Brain microvascular endothelial cell (primary cell): ENCODE measurements at places on chromosomes 12 and 14.
A peak's percentile ranks its signal among the peaks of the same experiment; 100 is the strongest.

DNA sequence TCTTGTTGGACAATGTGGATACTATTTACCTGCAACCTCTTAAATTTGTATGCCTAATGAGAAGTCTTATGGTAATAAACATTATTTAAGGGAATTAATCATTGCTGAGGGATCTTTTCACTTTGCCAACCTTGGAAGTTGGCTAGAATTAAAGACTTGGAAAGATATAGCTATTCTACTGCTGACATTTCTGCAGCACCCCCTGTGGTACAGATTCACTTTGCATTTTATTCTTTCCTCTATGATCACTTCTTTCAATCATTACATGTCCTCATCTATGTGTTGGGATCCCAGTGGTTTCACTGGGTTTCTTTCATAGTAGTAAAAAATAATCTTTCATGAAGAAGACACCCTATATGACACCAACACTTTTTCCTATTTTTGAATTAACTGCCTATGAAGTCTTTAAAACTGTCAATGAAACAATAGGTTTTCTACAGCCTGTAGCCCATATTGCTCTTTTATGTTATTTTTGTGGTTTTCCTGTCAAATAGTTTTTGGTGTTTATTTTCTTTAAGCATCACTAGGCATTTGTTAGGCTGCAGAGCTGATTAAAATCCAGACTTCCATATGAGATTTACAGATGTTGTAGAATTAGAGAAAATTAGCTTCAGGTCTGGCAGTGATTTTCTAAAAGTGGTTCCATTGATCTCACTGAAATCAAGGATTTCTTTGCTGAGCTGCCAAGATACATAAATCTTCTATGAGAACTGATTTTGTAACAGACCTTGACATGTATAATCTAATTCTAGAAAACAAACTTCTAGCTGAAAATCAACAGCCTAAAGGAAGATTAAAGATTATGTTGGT, 256.1 kb downstream of the NAV3 start:
- DNase-seq = no peak

DNA sequence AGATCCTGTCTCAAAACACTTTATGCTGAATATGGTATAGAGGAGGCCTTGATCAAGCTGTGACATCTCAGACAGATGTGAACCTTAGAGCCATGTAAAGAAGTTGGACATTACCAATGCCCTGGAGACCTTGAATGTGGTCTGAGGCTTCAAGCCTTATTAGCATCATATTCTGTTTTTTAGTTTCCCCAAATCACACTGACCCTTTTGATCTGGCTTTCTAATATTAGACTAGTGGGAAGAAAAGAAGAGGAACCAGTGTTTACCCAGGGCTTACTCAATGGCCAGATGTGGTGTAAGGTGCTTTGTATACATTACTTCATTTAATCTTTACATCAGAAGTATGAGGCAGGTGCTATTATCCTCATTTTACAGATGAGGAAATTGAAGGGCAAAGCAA, 10.6 kb upstream of the TBPL2 start:
- no peak for DNase-seq

DNA sequence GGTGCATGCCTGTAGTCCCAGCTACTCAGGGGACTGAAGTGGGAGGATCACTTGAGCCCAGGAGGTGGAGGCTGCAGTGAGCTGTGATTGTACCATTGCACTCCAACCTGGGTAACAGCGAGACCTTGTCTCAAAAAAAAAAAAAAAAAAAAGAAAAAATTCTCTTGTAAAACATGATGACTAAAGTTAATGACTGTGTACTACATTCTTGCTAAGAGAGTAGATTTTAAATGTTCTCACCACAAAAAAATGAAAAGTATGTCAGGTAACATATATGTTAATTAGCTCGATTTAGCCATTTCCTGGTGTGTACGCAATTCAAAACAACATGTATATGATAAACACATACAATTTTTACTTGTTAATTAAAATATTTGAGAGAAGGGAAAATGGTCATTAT, 480.7 kb upstream of the RGS6 start:
- no peak for DNase-seq

DNA sequence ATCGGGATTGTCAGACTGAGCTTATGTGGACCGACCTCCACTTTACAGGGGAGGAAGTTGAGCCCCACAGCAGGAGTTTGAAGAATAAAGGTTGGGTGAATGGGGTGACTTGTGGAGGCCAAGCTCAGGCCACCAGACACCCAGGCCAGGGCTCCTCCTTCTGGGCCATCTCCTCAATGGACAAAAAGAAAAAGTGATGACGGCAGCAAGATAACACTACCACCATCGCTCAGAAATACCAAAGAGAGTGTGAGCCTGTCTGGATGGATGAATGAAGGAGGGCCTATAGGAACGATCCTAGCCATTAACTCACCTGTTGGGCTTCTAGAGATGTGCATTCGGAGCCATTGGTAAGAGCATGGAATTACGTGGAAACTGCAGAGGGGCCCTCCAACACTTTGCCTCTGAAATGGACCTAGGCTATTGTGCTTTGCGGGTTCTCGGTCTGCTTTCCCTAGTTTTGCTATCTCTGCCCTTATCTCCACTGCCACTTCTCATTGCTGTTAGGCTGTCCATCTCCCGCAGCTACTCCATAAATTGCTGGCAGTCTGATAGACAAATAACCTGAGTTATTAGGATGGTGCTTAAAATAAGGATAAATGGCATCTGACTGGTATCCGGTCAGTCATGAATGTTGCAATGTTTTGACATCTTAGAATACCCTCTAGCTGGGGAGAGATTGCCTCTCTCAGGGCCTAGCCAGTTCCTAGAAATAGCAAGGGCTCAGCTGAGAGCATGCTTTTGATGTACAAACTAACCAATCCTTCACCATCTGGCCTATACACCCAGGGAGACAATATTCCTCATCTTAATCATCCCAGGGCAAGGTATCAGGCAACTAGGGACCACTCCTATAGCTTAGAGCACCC, 9.6 kb upstream of the PLEK2 start:
- no peak for DNase-seq

DNA sequence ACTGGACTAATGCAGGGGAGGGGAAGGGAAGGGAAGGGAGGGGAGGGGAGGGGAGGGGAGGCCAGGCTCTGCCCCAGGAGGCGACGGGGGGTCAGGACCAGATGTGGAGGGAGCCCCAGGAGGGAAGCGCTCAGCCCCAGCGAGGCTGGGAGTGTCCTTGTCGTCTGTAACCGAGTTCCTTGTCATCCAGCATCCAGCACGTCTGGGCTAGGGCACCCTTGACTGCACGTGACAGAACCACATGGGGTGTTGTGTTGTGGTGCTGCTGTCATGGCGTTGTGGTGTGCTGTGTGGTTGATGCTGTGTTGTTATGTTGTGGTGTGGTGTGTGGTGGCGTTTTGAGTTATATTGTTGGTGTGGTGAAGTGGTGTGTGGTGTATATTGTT, 28.4 kb upstream of the SFSWAP start:
- no peak for DNase-seq

DNA sequence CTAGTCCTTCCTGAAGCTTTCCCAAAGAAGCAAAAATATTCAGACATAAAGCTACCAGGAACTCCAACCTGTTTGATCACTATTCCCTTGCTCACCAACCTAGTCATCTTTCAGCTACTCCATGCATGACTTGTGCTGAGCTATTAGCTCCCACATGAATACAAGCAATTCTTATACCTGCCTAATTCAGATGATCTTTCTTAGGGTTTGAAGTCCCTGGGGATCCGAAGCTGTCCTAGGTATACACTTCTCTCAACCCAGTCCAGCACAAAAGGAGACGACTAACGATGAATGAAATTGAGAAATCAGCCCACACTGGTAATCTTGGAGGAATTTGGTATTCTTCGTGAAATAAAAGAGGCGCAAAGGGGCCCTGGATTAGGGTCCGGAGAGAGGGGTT, 631 bp upstream of the PTGR2 start:
- DNase-seq = no peak

GRCh38 chr14:92503756-92504491, 9.7 kb upstream of the RIN3 start:
- peak; percentile 76 for DNase-seq

- DNase-seq = peak; percentile 38
These were observed 11.5 kb upstream of the KRT80 start for GRCh38 chr12:52203079-52203921.

- no peak for DNase-seq
These were observed 74.2 kb upstream of the RASSF8 start for GRCh38 chr12:25884024-25884919.

- DNase-seq = no peak
These were observed 95.0 kb downstream of the SYT1 start for GRCh38 chr12:78959556-78959955.

- no peak for DNase-seq
These were observed 35.2 kb upstream of the DLK1 start for GRCh38 chr14:100691395-100692056.

DNA sequence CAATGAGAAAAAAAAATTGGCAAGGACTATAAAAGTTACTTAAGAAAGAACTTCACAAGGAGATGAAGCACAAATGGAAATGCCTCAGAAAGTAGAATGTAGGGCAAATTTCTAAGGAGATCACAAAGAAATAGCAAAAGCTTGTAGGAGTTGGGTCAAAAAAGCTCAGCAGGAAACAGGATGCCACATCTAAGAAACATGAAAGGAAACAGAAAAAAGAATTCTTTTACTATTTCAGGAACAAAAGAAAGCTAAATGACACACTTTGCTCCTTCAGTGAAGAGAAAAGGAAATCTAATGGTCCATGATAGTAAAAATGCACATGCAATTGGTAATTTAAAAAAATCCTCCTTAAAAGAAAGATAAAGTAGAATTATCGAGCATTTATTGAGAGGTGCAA, 452.1 kb upstream of the GARIN6 start:
- DNase-seq = no peak

DNA sequence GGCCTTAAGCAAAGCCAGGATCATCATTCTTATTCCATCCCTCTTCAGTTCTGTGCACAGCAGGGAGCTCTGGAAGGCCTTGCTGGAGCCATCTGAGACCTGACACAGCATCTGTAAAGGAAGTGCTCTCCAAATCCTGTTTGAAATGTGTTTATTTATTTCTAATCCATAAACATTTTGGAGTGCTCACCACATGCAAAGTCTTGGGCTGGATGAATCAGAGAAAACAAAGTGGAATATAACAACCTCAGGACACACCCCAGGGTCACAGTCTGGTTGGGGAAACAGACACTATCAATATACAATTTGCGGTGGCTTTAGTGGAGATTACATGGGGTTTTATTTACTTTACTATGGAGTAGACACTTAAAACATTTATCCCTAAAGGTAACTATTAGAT, 54.3 kb downstream of the BMP4 start:
- DNase-seq = no peak

DNA sequence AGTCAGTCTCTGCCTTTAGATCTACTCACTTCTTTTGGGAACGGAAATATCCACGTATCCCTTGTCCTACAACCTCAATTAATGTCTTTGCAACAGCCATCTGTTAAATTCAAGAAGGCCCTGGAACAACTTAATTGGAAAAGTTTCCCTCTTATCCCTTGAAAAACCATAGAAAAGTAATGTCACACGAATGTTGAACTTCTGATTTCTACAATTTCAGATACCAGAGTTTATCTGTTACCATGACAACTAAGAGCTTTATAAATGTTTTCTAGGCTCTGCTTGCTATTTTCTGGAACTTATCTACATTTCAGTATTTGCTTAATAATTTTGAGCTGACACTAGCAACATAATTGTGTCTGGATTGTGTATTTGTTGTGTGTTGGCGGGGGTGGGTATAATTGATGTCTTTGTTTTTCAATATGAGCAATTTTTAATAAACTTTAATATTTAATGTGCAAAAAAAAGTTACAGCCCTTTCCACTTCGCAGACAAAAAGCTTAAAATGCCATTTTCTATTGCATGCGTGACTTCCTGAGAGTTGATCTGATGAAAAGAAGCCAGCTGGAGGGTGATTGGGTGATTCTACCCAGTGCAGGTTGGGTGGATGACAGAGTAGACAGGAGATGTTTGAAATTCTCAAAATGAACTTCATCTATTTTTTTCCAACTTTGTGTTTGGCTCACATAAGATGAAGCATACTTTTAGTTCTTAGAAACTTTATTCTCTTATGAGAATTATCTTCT, 11.8 kb upstream of the EDDM3A start:
- no peak for DNase-seq

DNA sequence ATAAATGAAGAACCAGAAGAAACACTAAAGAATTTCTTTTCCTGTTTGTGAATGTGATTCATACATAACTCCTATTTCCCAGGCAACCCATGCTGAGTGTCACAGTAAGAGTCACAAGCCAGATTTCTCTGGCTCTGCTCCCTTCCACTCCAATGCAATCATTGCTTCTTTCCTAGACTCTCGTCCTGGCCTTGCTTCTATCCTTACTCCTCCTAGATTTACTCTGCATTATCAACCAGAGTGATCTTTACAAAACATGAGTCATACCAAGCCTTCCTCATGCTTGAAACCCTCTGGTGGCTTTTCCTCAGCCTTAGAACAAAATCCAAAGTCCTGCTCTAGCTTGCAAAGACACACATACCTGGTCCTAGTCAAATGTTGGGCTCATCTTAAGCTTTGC, 13.3 kb downstream of the IL22 start:
- DNase-seq = peak; percentile 90

DNA sequence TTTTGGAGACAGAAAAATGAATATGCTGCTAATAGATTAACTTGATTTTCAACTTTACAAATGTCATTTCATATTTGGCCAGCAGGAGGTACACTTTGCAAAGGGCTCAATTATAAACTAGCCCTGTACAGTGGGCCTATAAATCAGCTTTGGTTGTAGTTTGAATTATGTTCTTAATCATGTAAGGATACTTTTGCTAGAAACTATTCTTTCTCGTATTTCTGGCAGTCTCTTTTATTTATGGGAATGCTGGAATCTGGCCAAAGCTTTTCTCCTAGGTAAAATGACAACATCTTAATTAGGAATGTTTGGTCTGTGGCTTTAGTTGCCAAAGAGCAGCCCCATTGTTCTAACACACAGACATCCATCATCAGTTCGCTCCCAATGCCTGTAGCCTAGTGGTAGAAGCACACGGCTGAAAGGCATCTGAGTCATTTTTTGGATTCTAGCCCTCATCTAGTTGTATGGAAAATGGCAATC, 1322.3 kb upstream of the SEL1L start:
- DNase-seq = no peak

DNA sequence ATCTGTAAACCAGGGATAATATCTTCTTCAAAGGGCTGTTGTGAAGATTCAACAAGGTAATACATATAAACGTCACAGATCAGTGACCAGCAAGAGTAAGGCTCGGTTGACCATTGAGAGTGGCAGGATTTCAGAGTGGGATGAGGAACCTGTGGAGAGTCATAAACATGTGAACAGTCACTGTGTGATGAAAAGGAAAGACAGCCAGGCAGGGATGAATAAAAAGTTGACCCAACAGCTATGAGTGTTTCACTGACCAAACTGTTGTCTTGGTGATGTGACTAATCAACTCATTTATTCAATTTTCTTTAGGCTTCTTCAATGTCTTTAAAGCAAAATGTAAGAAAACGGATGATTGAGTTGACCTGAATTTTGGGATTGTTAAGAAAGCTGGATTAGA, 8.6 kb upstream of the FRMD6 start:
- peak; percentile 77 for DNase-seq

- no peak for DNase-seq
These were observed 592 bp upstream of the KCNK10 start for GRCh38 chr14:88323523-88324199.

- DNase-seq = no peak
These were observed 418.2 kb downstream of the FLRT2 start for GRCh38 chr14:85948153-85948552.
